ENCODE measurements at places on chromosomes 1 and 21. TPM values are rescaled to one million over a fixed set of nuclear protein-coding genes. Genes with fewer than 3 reads are reported as not detected.

Gene MTMR11
- total RNA-seq = 9.9 TPM

Gene CDA
- 47.2 TPM for total RNA-seq

Gene ECM1
- total RNA-seq = 311 TPM

Gene FOXO6
- 0.38 TPM for total RNA-seq

Gene OR10K1
- not detected for total RNA-seq

Gene C1orf105
- total RNA-seq = not detected

Gene CR1L
- total RNA-seq = not detected

Gene CACNA1S
- total RNA-seq = not detected

Gene SHISAL2A
- not detected for total RNA-seq

Gene SPRR2G
- total RNA-seq = 9.0 TPM

Gene SPRR4
- 6.4 TPM for total RNA-seq

Gene KCNJ6
- not detected for total RNA-seq

Gene LCE1D
- not detected for total RNA-seq

Gene NTMT2
- not detected for total RNA-seq

- DNase-seq = no peak
Observed at GRCh38 chr1:207891148-207891547, 19.8 kb downstream of the CD34 start.

GRCh38 chr1:170164103-170164763 is 18.5 kb downstream of the NTMT2 start:
- no peak for DNase-seq

GRCh38 chr1:225631021-225631663 is 21.8 kb downstream of the ENAH start:
- DNase-seq = no peak

- no peak for DNase-seq
Observed at GRCh38 chr1:208289716-208290115, 45.5 kb upstream of the PLXNA2 start.

DNA sequence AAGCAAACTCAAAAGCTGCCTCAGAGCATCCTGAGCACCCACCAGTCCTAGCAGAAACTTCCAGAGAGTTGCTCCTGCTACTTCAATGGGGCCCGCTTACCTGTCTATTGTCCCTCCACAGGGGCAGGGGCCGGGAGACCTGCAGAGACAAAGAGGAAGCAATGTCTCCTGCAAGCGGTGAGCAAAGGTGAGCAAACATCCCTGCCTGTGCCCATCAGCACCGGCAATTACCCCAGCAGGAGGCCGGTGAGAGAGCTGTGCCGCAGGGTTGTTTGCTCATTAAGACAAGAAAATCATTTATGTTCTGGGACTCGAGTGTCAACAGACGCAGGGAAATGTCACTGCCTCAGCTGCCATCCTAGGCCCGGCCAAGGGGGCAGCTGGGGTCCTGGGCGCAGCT is 53.8 kb upstream of the TARDBP start:
- DNase-seq = no peak

GRCh38 chr1:23736437-23737134 is 6.7 kb upstream of the ELOA start:
- DNase-seq = no peak

DNA sequence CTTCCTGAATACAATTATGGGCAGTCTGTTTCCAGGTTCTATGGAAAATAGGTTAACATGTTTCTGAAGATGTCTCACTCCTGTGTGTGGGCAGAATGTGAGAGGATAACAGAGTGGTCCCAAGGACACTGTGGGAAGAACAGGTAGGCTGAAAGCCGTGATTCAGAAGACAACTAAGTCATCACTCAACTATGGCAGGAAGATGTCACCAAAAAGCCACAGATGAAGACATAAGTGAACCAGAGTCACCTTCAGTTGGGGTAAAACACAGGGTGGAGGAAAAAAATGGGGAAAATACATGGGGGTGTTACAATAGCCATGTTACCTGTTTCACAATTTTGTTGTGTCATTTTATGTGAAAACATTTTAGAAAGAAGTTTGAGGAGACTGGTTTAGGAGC is 75.1 kb downstream of the UCHL5 start:
- DNase-seq = no peak

GRCh38 chr21:41442481-41443186 is 16.6 kb downstream of the MX1 start:
- no peak for DNase-seq

- DNase-seq = no peak
Observed at GRCh38 chr1:150210091-150210490, 25.8 kb downstream of the ANP32E start.

GRCh38 chr1:39760074-39761008 is 10.8 kb downstream of the OXCT2 start:
- DNase-seq = no peak

GRCh38 chr1:20137604-20138003 is 1.5 kb upstream of the PLA2G2F start:
- DNase-seq = no peak

- no peak for DNase-seq
Observed at GRCh38 chr1:33443080-33443704, 12.3 kb upstream of the PHC2 start.

- no peak for DNase-seq
Observed at GRCh38 chr1:924656-925560, 1.2 kb downstream of the SAMD11 start.

DNA sequence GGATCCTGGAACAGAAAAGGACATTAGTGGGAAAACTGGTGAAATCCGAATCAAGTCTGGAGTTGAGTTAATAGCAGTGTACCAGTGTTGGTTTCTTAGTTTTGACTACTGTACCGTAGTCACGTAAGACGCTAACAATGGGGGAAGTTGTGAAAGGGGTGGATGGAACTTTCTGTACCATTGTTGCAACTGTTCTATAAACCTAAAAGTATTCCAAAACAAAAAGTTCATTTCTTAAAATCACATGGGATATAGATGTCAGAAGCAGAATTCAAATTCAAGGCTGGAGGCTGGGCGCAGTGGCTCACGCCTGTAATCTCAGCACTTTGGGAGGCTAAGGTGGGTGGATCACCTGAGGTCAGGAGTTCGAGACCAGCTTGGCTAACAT is 16.9 kb downstream of the ARHGEF19 start:
- no peak for DNase-seq

DNA sequence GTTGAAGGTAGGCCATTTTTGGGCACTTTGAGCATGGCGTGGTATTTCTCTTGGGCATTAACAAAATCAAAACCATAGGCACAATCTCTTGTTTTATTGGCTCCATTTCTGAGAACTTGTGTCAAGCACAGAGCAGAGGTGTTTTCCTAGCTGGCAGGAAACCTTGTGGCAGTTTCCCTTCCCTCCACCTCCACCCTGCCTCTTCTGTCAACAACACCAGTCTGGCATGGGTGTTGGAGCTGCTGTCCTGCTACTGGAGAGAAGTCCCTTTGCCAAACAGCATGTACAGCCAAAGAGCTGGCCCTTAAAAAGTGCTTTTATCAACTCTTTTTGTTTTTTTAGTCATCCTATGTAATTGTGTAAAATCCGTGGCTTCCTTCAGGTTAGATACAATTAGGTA is 16.0 kb downstream of the ATP1A1 start:
- no peak for DNase-seq

DNA sequence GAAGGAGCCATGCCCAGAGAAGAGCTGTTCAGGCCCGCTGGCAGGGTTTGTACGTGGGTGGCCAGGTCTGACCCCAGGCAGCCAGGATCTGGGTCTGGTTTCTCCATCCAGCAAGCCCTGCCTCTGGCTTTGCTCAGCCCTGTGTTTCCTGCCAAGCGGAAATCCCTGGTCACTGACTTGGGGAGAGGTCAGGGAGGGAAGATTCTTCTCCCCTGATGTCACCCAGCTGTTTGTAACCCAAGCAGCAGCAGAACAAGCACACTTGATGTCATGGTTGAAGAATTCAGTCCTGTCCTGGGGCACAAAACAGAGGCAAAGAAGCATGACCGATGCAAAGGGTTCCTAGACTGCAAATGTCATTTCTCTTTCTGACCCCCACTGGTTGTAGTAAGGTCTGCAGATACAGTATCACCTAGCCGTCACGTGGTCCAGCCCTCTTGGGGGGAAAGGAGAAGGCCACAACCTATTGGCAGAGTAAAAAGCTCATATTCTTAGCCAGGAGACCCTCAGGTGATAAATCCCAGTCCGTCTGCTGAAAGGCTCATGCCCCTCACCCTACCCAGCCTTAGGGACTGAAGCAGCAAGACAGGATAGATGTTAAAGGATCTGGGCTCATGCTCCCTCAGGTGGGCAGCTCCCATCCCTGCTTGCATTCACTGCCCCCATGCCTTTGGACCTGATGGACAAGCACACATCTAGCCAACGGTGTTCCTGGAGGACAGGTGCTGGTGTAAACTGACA is 120.9 kb downstream of the SYT2 start:
- no peak for DNase-seq

GRCh38 chr1:203057911-203058675 is 27.7 kb downstream of the MYOG start:
- DNase-seq = no peak

DNA sequence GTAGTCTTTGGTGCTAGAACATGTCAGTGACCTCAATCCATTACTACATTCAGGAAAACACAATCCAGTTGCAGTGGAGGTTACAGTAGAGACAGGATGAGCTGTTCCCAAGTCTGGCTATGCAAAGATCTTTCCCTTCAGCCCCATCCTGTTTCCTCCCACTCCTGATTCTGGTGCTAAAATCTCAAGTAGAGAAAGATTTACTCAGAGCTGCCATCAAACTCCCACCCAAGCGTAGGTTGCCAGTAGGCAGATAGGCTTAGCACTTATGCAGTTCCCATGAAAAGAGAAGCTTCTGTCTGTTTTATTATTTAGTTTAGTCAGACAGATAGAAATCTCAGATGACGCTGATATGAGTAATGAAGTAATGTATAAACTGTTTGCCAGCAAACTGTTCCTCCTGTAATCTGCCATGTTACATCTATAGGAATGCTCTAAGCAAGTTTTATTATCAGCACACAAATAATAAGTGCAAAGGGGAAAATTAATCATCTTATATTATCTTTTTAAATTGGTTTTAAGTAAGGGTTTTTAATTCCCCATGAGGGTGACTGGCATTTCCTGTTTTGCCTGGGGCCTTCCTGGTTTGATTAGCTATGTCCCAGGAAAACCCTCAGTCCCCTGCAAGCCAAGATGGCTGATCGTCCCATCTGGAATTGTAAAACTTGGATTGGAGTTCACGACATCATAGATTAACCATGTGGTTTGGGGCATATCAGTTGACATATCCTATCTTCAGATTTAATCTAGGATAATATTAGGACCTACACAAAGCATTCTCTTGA is 188.3 kb upstream of the PALMD start:
- DNase-seq = no peak

DNA sequence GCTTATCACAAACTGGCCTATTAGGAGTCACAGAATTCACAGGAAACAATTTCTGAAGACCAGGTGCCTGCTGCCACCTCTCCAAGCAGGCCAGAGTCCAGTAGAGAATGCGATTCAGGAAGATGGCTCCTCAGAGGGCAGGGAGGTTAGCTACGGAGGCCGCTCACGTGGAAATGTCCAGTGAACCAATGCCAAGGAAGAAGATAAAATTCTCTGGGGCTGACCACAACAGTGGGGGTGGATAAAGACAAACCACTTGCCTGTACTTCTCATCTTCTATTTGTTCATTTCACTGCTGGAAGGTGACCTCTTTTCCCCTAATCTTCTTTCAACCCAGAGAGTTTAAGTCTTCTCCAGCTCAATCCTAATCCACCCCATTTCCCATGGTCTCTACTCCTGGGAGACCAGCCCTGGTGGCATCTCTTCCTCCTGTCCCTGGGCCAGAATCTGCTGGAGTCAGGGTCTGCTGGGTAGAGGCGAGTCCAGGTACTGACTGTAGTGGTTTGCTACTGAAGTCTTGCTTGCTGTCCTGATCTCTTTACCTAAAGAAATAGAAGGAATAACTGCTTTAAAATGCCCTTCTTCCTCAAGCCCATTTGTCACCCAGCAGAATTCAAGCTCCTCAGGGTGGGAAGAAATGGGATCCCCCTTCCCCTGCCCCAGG is 3.2 kb downstream of the PSRC1 start:
- DNase-seq = no peak

DNA sequence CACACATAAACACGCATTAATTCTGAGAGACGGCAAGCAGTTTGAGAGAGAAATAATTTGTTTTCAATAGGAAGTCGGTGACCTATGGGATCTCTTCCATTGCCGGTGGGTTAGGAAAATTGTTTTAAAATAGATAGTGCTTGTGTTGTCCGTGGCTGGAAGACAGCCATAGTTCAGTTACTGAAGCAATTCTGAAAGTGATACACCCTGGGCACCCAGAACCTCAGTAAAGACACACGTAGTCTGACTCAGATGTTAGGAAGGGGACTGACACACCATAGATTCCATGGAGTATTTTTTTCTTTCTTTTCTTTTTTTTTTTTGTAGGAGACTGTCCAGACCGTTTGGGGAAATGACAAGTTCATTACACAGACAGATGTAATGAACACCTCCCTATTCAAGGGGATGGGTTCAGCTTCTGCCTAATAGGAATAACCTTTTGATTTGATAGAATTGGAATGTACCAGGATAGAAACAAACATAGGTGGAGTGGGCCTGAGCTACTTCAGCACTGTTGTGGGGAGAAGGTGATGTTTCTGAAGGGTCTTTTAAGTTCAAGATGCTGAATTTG is 1.6 kb downstream of the C1orf21 start:
- DNase-seq = no peak

GRCh38 chr21:37483776-37484175 is 117.2 kb downstream of the DYRK1A start:
- no peak for DNase-seq

DNA sequence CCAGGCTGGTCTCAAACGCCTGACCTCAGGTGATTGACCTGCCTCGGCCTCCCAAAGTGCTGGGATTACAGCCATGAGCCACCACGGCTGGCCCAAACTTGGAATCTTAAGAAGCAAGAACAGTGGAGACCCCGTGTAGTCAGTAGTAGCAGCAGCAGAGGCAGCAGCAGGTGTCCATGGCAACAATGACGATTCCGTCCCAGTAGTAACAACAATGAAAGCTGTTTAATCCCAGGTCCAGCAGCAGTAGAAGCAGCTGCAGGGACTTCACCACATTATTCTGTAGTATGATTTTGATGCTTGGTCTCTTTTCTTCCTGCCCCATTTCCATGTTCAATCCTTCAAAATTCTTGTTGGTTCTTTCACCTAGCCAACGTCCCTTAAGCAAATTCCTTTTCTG is 69.6 kb upstream of the KCTD3 start:
- DNase-seq = no peak

GRCh38 chr21:40886931-40887330 is 40.0 kb upstream of the DSCAM start:
- DNase-seq = no peak

DNA sequence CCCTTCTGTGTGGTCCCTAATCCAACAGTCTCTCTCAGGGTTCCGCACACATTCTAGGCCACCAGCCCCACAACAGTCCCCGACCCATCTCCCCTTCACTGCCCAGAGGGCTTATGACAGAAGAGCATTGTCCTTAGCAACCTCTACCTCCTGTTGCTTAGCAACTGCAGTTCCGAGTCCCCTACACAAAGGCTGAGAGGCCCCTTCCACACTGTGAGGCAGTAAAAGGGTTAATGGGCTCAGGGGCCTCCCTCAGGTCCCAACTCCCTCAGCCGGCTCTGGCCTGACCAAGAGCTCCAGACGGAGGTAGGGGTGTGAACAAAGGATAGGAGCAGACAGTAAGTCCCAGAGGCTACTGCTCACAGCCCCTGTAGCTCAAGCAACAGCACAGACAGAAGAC is 4.3 kb downstream of the IGSF9 start:
- DNase-seq = no peak
